Muscle of leg (tissue), 16 donors: ENCODE measurements at places on chromosomes 1 and 21. TPM values are rescaled to one million over a fixed set of nuclear protein-coding genes. Genes with fewer than 3 reads are reported as not detected.

The DNASE2B gene
- not detected for polyA plus RNA-seq

The LRRC53 gene
- not detected for polyA plus RNA-seq

The S100A9 gene
- 46.9 TPM for polyA plus RNA-seq

The PTPN22 gene
- polyA plus RNA-seq = 0.65 TPM

The CAMSAP2 gene
- polyA plus RNA-seq = 23.0 TPM

DNA sequence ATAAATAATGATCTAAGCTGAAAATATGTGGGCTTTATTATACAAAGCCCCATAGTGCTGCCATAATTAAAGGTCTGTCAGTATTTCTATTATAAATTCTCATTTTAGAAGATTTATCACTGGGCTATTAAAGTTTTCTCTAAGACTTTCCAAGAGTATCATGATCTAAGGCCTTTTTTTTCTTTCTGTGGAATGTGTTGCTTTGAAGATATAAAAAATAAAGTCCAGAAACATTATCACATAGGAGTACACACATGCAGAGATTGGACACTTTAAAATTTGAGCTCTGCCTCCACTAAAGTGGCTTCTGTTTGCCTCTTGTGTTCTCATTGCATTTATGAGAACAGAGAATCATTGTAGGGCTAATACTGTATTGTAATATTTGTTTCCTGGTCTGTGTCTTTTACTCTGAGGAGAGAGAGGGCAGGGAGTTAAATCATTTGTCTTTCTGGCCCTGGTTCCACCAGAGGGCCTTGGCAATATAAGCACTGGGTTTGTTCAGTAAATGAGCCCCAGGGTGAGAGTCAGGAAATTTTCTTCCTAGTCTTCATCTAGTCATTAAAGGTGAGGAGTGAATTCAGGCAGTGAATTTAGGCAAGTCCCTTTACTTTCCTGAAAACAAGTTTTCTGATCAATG is 70.2 kb downstream of the NFIA start:
- DNase-seq = no peak
